Memory B cell (primary cell): ENCODE measurements at places on chromosomes 13 and 19.

DNA sequence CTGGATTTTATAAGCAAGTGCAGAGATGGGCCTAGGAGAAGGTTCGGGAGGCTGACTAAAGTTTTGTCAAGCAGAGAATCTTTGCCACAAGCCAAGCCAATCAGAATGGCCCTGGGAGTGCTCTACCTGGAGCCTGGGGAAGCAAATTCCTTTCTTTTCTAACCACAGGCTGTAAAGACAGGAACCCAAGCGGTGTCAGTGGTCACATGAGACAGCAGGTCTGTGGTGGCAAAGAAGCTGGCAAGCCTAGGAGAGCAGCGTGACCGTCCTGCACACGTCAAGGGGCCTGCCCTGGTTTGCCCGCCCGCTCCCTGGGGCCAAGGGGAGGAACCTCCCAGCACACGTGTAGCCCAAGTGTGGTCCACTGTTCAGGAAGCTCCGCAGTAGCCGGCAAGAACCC, 90.8 kb downstream of the IPO5 start:
- DNase-seq: no peak

GRCh38 chr19:9065457-9066014, 21.3 kb upstream of the OR1M1 start:
- no peak for DNase-seq

GRCh38 chr13:44068737-44069136, 189.0 kb downstream of the LACC1 start:
- no peak for DNase-seq

DNA sequence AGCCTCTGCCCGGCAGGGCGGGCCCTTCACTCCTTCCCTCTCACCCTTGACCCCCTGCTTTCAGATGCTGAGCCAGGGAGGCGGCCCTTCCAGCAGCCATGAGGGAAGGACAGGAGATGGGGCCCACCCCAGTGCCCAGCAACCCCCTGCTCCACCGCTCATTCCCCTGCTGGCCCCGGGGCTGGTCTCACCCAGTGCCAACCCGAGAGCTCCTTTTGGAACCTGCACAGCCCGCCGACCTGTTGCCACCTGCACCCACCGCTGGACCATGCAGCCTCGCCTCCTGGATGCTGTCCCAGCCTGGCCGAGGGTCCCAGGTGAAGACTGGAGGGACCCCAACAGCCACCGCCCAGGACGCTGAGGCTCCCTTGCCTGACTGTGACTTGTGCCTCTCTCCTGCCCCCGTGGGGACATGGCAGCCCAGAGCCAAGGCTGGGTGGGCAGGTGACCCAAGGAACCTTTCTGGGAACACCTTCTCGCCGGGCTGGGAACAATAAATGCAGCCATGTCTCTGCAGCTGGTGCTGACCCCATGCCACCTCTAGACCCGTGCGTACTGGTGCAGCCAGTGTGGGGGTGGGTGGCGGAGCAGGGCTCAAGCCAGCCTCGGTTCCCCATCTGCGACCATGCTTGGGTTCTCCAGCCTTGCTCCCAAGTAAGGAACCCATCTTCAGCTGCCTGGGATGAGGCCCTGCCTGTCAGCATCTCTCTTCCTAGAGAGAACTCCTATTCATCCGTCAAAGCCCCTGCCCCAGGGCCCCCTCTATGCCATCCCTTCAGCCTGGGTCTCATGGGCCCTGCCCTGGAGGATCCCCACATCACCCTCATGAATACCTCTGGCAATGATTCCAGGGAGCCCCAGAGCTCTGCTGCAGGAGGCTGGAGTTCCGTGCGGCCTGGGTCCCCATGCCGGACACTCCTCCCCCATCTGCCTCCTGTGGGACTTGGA, 3.7 kb downstream of the FAM174C start:
- DNase-seq: no peak

GRCh38 chr13:95553581-95554385, 1.3 kb downstream of the CLDN10 start:
- no peak for DNase-seq

- DNase-seq: no peak
These were observed 14.6 kb downstream of the N4BP2L1 start for GRCh38 chr13:32413284-32413683.

DNA sequence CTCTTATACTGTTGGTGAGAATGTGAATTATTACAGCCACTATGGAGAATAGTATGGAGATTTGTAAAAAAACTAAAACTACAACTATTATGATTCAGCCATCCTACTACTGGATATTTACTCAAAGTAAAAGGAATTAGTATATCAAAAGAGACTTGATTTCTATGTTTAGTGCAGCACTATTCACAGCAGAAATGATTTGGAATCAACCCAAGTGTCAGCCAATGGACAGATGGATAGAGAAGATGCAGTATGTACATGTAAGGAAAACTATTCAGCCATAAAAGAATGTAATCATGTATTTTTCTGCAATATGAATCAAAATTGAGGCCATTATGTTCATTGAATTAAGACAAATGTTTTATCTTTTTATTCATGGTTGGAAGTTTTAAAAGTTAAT, 1705.5 kb downstream of the SLITRK1 start:
- DNase-seq: no peak

DNA sequence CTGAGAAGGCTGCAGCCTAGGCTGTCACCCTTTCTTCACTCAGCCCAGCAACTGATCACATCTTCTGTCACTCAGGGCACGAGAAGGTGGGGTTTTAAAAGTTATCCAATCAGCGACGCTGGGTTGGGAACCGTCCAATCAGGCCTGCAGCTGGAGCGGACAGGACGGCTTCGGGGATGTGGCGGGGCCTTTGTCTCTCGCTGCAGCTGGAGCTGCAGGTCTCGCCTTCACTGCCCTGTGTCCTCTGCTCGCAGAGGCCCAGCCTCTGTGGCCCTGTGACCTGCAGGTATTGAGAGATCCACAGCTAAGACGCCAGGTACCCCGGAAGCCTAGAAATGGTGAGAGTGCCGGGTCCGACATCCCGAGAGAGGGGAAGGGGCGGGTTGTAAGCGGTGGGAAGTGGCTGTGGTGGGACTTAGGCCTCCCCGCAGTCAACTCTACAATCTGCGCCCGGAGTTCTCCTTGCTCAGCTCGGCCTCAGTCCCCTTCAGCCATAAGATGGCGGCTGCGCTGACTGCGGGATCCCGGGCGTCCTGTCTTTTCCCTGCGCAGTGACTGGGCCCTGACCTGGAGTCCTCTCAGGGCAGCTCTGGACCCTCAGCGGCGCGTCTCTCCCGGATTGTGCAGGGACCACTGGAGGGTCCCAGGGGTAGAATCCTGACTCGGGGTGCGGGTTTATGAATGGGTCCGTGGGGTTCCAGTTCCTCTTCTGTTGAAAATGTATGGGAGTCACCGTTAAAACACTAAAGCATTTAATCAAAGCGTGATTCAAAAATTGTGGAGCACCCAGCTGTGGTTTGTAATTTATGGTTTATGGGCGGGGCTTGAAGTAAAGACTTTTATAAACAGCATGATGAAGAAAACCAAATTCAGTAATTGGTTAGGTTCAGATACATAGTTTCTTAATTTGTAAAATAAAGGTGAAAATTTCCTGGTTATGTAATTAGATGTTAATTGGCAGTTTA, at the start of gene ZNF714:
Gene ZNF714, plus strand, starts transcription at position 193 of the 965 bp plus-strand sequence. CDS start 16,066 bp downstream, outside the sequence.
- peak; percentile 78 for DNase-seq

- no peak for DNase-seq
These were observed 95.0 kb downstream of the ZNF737 start for GRCh38 chr19:20470345-20471135.

GRCh38 chr19:40989453-40989852, 1.6 kb upstream of the CYP2B6 start:
- DNase-seq: no peak

DNA sequence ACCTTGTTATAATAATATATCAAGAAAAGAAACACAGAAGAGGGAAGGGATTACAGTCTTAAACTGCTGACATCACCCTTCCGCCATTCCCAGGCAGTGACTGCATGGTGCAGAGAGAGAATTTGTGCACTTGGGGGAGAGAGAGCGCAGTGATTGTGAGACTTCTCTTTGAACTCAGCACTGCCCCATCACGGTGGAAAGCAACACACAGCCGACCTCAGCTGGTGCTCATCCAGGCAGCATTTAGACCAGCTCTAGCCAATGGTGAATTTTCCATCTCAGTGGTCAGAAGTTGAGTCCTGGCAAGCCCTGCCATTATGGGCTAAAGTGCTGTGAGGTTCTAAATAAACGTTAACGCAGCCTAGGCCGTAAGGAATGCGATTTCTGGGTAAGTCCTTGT, 1681.5 kb downstream of the EFNB2 start:
- no peak for DNase-seq

DNA sequence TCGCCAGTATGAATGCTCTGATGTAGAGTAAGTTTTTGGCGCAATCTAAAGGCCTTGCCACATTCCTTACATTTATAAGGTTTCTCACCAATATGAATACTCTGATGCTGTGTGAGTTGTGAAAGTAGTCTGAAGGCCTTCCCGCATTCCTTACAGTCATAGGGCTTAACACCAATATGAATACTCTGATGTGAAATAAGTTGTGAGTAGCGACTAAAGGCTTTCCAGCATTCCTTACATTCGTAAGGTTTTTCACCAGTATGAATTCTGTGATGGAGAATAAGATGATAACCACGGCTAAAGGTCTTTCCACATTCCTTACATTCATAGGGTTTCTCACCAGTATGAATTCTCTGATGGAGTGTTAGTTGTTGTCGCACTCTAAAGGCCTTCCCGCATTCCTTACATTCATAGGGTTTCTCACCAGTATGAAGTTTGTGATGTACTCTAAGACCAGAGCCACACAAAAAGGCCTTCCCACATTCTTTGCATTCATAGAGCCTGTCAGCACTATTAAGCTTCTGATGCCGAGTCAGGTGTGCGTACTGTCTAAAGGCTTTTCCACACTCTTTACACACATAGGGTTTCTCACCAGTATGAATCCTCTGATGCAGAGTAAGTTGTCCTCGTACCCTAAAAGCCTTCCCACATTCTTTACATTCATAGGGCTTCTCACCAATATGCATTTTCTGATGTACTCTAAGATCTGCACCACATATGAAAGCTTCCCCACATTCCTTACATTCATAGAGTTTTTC, 14.1 kb upstream of the ZFP14 start:
- DNase-seq: no peak

GRCh38 chr19:15945301-15945700, 3.5 kb upstream of the OR10H4 start:
- no peak for DNase-seq

- no peak for DNase-seq
These were observed 111.0 kb downstream of the MRPL57 start for GRCh38 chr13:21287331-21287907.

- no peak for DNase-seq
These were observed 12.5 kb upstream of the CYP2A6 start for GRCh38 chr19:40862785-40863184.

DNA sequence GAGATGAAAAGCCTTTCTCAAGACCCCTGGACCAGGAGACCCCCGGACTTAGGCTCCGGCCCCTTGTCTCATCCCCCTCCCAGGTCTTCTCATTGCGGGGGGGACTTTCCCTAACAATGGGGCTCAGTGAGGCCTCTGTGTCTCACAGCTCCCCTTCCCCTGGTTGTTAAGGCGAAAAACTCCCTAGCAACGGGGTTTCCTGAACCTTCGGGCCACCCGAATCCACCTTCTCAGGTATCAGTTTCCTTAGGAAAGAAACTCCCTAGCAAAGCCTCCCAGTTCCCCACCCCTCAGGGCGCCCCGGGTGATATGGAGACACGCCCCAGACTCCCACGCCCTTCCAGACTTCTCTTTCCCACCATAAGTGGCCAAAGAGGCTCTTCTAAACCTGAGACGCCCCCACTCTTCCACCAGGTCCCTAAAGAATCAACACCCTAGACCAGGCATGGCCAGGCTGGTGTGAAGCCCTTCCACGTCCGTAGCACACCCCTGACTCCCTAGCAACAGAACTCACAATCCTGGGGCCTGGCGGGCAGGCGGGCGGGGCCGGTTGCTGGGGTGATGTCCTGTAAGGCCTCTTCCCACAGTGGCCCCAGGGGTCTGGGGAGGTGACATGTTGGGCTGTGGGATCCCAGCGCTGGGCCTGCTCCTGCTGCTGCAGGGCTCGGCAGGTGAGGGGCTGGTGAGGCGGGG, at the start of gene TMEM190:
Gene TMEM190, plus strand, starts transcription at position 586 of the 693 bp plus-strand sequence. Its CDS starts 28 bp downstream, at position 614.
- no peak for DNase-seq

DNA sequence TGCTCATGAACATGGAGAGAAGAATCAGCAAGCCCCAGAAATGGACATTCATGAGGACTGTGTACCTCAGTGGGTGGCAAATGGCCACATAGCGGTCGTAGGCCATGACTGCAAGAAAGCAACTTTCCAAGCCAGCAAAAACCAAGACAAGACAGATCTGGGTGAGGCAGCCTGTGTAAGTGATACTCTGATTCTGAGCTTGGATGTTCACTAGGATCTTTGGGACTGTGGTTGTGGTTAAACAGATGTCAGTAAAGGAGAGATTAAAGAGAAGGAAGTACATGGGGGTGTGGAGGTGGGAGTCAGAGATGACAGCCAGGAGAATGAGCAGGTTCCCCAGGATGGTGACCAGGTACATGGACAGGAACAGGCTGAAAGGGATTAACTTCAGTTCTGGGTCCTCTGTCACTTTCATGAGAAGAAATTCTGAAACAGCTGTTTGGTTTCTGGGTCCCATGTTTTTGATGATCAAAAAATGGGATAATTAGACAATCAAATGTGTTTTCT, at the start of gene OR7G1:
Gene OR7G1, minus strand, starts transcription at position 457 of the 507 bp plus-strand sequence. Its CDS starts 0 bp downstream, at position 457.
- no peak for DNase-seq

DNA sequence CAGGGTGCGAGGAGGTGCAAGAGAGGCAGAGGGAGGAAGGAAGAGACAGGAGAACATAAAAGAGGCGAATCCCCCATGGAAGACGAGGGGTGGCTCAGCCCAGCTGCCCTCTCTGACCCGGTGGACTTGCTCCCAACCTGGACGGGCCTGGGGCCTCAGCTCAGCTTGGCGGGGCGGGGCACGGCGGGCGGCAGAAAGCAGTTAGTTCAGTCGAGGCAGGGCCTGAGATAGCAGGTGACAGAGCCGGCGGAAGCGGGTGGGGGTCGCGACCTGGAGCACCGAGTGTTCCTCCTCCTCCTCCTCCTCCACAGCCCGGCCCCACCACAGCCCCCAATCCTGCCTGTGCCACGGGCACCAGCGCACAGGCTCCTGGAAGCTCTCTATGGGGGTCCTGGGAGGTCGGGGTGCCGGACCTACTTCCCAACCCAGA, 7.0 kb upstream of the CACTIN start:
- no peak for DNase-seq

DNA sequence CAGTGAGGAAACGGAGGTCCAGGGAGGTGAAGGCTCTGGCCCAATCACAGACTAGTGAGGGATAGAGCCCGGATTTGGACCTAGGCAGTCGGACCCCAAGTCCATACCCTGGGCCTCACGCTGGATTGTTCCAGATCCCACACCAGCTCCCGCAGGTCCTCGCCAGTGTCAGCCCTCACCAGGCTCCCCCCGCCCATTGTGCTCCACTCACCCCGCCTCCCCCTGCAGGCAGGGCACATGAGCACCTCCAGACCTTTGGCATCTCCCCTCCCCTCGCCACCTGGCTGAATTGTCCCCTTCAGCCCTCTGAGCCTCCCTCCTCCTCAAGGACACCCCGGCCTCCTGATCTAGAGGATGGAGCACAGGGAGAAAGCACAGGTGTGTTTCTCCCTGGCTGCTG, 152.4 kb downstream of the KATNAL1 start:
- DNase-seq: no peak

GRCh38 chr19:18433015-18433691, 4.8 kb downstream of the ISYNA1 start:
- DNase-seq: peak; percentile 55
